ENCODE measurements at places on chromosomes 2 and 18. TPM values are rescaled to one million over a fixed set of nuclear protein-coding genes. Genes with fewer than 3 reads are reported as not detected.

- DNase-seq = no peak
Measured at GRCh38 chr2:235659767-235660322, 166.0 kb downstream of the AGAP1 start.

GRCh38 chr18:70276416-70277191, 12.2 kb upstream of the SOCS6 start:
- DNase-seq = no peak

The ANKRD30B gene
- total RNA-seq = 0.79 TPM

- DNase-seq = peak; percentile 39
Measured at GRCh38 chr2:47076586-47077441, 78.3 kb downstream of the STPG4 start.

GRCh38 chr18:43780782-43781340, 503.6 kb upstream of the SYT4 start:
- DNase-seq = no peak

DNA sequence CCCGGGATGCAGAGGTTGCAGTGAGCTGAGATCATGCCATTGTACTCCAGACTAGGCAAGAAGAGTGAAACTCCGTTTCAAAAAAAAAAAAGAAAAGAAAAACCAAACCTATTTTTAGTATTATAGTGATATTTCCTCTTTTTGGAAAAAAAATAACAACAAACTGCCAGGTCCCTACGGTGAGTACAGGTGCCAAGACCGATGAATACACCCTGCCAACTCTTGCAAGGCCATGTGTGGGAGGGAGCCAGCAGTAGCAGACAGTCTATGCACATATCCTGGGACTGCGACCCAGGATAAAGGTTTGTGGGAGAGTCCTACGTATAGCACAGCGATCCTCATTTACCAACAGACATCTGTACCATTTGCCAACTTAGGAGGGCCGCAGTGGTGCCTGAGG, 69.6 kb upstream of the DNMT3A start:
- DNase-seq = no peak

GRCh38 chr18:5420906-5421305, 122.9 kb downstream of the EPB41L3 start:
- DNase-seq = no peak

GRCh38 chr2:226791487-226792081, 8.0 kb downstream of the IRS1 start:
- DNase-seq = peak; percentile 93

DNA sequence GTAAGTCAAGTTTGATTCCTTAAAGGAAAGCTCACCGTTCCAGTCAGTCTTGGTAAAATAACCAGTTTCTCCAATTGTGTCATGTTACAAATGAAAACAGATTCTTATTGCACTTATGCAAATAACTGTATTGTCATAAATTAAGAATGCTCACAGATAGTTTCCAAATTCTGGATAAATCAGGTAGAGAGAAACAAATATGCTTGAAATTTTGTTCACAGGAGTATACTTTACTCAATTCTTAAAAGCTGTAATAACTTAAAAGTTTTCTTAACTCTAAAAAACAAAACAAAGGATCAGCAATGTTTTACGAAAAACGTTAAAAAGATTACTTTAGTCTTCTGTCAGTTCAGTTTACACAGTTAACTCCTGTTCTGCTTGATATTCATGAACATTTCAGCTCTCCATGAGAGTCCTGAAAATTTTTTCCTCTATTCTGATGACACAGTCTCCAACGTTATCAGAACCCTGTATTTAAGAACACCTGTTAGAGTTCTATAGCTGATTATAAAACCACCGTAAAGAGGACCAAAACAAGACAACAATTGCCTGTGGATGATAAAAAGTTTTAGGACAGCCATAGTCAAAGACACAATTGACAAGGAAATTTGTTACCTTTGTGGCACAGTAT, 4.4 kb downstream of the GAL3ST2 start:
- DNase-seq = no peak

DNA sequence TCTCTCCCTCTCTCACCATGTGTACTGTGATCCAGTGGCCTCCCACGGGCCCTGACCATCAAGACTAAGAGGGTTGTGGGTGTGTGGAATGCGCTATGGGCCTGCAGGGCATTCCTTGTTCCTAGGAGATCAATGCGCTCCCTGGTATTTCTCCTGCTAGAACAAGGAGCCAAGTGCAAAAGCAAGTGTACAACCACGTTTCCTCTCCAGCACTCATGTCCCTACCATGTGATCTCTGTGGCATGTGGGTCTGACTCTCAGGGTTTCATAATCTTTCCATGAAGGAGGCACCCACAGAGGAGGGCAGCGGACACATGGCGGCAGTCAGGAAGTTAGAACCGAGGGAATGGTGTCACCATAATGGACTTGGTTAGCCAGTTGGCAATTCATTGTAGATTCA, 91.4 kb downstream of the MAPK4 start:
- DNase-seq = no peak

The LOXHD1 gene
- not detected for total RNA-seq

DNA sequence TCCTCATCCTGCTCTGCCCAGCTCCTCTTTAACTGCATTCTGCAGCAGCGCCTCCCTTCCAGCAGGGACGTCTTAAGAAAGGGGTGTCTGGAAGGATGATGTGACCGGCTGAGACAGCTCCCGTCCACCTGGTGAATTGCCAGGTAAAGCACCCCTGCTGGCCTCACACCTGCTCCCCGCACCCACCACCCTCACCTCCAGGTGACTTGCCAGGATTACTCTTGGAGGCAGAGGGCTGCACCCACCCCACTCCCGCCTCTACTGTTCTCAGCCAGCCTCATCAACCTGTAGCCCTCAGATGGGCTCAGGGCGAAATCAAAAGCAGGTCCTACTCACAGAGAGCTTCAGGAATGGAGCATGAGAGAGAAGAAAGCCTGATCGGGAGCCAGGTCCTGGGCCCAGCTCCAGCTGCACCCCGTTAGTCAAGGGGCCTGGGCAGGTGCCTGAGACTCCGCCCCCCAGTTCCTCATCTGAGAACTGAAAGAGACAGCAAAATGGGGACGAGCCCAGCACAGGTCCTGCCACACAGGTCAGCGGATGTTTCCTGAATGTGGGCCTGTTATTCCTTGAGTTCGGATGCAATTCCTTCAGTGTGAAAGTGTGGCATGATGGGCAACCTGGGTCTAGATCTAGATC, 5.6 kb downstream of the ADRA2B start:
- no peak for DNase-seq

DNA sequence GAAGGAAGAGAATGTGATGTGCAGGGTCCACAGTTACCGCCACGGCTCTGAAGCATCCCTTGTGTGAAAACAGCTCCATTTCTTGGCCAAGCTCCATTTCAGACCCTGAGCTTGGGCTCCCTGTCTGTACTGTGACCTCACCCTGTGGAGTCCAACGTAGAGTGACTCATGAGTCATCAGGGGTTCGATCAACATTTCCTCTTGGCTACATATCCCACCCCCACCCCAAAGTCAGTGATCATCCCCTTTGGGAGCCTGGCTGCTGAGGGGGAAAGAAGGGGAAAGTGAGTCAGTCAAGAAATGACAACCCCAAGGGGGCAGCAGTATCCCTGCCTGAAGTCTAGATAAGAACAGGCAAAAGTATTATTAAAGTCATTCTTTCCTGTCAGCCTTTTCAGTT, 62.2 kb downstream of the PAPOLG start:
- DNase-seq = no peak

DNA sequence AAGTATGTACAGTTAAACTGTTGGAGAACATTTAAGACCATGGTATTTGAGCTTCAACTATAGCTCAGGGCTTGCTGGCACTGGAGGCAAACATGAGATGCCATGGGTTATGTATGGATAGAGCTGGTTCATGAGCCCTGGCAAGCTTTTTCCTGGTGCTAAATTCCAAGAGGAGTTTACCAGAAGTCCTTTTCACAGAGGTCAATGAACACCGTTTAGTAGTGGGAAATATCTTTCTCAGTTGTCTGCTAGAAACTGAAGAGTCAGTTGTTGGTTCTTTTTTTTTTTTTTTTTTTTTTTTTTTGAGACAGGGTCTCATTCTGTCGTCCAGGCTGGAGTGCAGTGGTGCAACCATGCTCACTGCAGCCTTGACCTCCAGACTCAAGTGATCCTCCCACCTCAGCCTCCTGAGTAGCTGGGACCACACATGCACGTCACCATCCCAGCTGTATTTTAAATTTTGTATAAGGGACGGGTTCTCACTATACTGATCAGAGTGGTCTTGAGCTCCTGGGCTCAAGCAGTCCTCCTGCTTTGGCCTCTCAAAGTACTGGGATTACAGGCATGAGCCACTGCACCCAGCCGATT, 1.3 kb downstream of the KHK start:
- no peak for DNase-seq

GRCh38 chr2:105882341-105882740, 137.6 kb downstream of the NCK2 start:
- no peak for DNase-seq

The KYNU gene
- 4.6 TPM for total RNA-seq

DNA sequence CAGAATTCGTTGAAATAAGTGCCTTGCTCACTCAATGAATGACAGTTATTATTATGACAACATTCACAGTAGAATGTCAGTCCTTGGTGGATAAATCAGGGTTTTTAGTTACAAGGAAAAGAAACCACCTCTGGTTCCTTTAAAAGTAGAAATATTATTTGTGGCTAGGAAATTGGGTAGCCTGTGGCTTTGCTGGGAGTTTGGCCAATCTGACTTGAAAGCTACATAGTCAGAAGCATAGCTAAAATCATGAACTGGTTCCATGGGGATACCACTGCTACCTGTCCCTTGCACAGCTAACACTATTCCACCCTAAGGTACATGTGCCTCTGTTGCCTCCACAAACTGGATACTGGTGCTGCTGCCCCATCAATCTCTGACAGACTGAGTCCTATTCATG, 12.8 kb upstream of the SMCHD1 start:
- DNase-seq = no peak

The ERCC3 gene
- 30.0 TPM for total RNA-seq

The TBR1 gene
- not detected for total RNA-seq

The ORC2 gene
- total RNA-seq = 30.5 TPM

GRCh38 chr2:236576953-236577352, 7.3 kb downstream of the ACKR3 start:
- no peak for DNase-seq

DNA sequence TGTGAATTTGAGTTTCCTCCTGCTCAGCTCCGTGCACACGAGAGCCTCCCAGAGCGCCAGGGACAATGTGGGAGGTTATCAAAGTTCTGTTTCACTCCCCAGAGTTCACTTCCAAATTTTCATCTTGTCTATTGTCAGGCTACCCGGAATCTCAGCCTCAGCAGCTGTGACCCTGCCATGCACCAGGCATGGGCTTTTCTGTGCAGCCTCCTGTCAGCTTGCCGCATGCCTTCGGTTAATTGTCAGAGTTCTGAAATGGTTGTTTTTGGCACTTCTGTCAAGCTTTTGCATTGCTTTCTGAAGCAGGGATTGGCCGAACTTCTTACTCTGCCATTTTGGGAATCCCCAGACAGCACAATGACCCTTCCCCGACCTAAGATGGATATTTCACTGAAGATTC, 60.4 kb downstream of the SH3YL1 start:
- DNase-seq = no peak

DNA sequence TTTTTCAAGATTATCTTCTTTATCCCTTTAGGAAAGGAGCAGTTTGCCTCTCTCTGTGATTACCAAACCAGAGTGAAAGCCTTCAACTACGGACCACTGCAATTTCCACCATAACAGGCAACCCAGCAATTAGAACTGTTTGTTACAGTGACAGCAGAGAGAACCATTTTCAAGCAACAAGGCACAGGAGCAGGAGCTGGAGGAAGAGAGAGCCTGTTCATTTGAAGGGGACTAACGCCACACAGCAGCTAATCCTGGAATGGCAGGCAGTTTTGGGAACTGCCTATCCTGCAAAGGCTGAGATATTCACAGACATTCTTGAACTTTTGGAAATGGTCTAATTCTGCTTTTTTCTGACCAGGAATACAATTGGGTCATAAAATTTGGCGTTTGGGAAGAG, 1541.9 kb upstream of the PIK3C3 start:
- DNase-seq = peak; percentile 19

- DNase-seq = no peak
Measured at GRCh38 chr18:32958746-32959145, 185.9 kb upstream of the KLHL14 start.

The MBOAT2 gene
- 78.9 TPM for total RNA-seq

GRCh38 chr18:62566199-62566598, 43.4 kb downstream of the ZCCHC2 start:
- peak; percentile 32 for DNase-seq

The ANKMY1 gene
- 64.0 TPM for total RNA-seq

DNA sequence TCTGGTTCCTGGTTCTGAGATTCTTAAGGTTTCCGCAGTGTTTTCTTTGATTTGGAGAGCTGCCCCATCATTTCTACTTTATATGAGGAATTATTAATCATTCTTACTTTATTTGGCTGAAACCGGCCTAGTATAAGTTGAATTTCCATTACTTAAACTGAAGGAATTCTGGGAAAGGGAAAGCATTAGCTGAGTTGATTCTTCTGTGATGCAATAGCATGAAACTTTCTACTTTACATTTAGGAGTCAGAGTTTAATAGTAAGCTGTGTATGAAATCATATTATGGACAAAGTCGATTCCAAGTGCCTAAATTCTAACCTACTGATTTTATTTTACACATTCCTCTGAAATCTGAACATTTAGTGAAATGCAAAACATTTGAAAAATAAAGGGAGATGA, 1269.7 kb upstream of the ZEB2 start:
- DNase-seq = no peak

DNA sequence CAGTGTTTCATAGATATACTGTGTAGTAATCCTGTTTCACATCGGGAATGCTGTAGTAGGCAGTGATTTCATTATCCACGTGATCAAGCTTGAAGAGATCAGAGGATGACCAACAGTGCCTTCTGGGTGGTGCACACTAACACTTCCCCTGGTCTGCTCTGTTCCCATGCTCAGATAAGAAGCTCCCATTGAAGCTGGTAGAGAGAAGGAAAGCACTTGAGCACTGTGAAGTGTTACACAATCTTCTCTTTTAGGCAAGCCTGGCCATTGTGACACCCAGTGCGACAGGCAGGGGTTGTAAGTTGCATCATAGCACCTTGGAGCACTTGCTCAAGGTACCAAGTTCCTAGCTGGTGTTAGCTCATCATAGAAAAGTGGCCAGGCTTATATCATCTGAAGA, 30.6 kb upstream of the GPD2 start:
- DNase-seq = no peak

DNA sequence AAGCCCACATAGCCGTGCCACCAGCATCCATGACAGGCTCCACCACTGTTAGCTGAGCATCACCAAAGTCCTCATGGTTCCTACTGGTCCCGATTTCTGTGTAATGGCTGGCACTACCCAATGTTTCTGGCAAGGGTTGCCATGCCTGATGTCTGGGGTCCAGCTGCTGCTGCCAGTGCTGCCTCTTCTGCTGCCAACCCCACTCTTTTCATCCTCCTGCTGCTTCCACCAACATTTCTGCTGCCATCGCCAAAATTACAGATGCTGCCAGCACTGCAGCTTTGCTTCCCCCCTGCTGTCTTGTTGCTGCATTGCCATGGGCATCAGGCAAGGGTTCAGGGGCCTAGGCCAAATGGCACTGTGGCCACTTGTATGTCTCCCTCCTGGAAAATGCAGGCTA, 152.9 kb downstream of the LRRTM1 start:
- no peak for DNase-seq

Data from transverse colon (tissue), 4 donors.